Cerebellar nuclear complex (tissue), 1 donor: ENCODE measurements at places on chromosomes 4 and X.

GRCh38 chr4:69092190-69092589, 4.1 kb upstream of the UGT2B7 start:
- no peak for DNase-seq

- DNase-seq: no peak
These were observed 69.4 kb upstream of the KIT start for GRCh38 chr4:54588404-54588803.

DNA sequence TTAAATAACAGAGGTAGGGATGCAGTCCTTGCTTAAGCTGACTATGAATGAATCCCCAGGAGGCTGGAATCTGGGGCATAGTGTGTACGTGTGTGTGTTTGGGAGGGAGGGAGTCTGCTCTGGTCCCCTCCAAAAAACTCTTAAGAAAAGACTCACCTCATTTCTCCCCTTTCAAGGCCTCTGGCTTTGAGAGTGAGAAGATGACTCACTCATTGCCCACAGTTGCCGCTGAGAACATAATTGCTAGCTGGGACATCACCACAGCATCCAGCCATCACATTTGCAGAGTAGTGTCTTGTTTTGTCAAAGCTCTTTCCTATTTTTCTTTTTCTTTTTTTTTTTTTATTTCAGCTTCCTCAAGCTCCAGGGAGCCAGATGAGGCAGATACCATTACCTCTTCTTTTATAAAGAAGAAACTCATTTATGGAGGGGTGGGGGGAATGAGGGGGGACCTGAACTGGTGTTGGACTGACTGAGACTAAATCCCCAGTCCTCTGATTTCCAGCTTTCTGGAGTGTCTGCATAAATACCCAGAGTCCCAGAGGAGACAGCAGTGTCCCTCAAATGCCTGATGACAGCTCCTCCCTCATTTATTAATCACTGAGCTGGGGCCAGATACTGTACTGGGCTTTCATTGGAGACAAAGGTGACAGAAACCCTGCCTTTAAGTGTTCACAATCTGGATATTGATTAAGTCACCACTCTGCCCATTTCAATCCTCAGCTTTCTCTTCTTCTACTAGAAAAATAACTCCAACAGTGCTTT, 61.9 kb upstream of the LAS1L start:
- DNase-seq: no peak

DNA sequence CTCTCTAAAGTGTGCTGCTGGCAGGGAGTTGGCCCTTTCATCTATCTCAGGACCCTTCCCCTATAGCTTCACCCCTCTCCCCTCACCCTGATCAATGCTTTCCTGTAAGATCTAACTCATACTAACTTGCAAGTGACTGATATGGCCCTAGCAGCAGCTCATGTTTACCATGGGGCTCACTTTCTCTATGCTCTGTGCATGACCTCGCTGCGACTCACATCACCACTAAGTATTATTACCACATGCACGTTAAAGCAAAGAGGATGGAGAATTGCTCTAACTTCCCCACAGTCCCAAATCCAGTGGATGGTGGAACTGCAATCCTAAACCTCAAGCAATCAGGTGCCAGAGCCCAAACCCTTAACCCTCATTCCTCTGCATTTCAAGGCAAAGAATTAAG, 626.6 kb downstream of the MID1IP1 start:
- no peak for DNase-seq

- no peak for DNase-seq
These were observed 23.3 kb downstream of the NRK start for GRCh38 chrX:105845631-105846030.

DNA sequence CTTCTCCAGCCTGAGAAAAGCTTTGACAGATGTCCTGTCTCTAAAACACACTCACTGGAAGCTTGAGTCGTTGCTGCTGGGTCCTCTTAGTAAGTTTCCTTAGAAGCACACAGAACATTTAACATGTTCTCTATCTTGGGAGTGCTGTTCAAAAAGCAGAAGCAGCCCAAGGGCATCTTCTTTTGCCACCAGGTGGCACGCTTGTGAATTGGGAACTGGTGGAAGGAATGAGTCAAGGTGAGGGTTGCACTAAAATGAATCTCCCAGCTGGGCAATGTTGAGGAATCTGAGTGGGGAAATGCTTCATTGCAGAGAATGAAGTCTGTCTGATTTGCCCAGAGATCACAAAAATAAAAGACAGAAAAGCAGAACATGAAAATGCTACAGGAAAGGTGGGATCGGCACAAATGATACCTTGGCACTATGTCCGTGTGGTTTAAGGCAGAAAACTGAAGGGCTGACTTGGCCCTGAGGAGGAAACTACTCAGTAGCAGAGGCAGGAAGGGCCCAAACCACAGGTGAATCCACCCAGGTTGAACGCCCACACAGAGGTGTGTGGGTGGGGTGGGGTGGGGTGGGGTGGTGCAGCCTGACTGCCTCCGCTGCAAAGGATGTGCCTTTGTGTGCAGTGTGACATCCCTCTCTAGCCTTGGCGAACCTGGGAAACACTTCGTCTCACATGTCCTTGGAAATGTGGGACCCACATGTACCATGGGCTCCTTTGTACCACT, 26.0 kb downstream of the KIT start:
- no peak for DNase-seq
